PC-3 (cell line): ENCODE measurements at places on chromosomes 11 and 22. TPM values are rescaled to one million over a fixed set of nuclear protein-coding genes. Genes with fewer than 3 reads are reported as not detected.

GRCh38 chr22:33535937-33536875 lies 384.1 kb downstream of the LARGE1 start:
- H3K36me3 ChIP-seq: no peaks in the 10 kb centered on the region
- no peaks in the 10 kb centered on the region for H3K27me3 ChIP-seq
- H3K4me3 ChIP-seq: no peak overlapping the region
- no peaks in the 10 kb centered on the region for H3K4me1 ChIP-seq
- H3K27ac ChIP-seq: no peak overlapping the region

GRCh38 chr22:26170795-26171580 lies 1.7 kb downstream of the SEZ6L start:
- H3K27ac ChIP-seq: no peak overlapping the region
- H3K4me3 ChIP-seq: no peak overlapping the region
- no peaks in the 10 kb centered on the region for H3K4me1 ChIP-seq
- H3K36me3 ChIP-seq: no peaks in the 10 kb centered on the region
- DNase-seq: no peak

GRCh38 chr11:33772300-33772699 lies 2.0 kb downstream of the FBXO3 start:
- peaks cover 47% of the 10 kb centered on the region for H3K4me1 ChIP-seq
- H3K27me3 ChIP-seq: no peaks in the 10 kb centered on the region
- peaks cover 12% of the 10 kb centered on the region for H3K36me3 ChIP-seq

DNA sequence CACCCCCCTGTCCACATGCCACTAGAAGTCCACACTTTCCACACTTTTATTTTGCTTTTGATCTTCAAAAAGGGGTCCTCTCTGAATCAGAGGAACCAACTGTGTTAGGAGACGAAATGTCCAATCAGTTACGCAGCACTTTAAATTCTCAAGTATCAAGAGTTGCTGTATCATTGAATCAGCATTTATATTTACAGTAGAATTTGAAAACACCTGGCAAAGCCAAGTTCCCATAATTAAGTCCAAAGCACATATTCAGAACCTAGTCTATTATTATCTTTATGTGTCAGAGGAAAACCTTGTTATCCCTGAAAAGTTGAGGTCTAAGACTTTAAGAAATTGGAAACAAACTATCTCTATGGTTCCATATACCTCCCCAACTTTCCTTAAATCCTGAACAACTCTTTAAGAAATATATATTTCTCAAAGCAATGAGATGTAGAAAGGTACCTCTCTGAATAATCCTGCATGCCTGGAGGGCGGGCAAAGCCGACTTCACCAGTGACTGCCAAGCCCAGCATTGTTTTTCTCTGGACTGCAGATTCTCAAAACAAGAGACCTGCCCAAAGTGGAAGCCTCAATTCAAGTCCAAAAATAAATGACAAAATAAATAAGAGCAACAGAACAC lies 75.9 kb upstream of the ARFGAP3 start:
- H3K27ac ChIP-seq: peak overlapping the region; percentile 94
- no peak overlapping the region for H3K4me3 ChIP-seq
- H3K27me3 ChIP-seq: no peaks in the 10 kb centered on the region
- H3K36me3 ChIP-seq: no peaks in the 10 kb centered on the region
- peaks cover 51% of the 10 kb centered on the region for H3K4me1 ChIP-seq

Gene TENM4
- 19.7 and 37.1 TPM in 2 replicates for total RNA-seq

Gene MYEOV
- total RNA-seq: 59.0 and 71.8 TPM in 2 replicates

DNA sequence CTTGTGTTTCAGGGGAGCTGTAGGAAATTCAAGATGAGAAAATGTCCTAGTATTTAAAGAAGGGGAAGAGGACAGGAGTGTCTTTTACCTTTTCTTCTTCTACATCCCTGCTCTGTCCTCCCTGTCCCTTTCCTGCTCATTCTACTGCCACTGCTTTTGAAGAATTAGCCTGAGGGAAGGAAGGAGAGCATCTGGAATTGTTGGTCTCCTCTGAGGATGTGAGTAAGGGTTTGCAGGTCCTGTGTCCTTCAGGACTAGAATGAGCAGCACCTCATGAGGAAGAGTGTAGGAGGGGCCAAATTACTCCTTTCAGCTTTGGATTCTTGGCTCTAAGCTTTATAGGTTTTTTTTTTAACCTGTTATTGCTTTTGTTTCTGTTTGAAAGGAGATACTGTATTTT lies 24.2 kb downstream of the SNU13 start:
- H3K27ac ChIP-seq: no peak overlapping the region
- peaks cover 31% of the 10 kb centered on the region; the same call in 1 of the 2 replicates for H3K36me3 ChIP-seq
- peak; percentile 5 for DNase-seq
- H3K4me1 ChIP-seq: peaks cover 17% of the 10 kb centered on the region
- no peak overlapping the region for H3K4me3 ChIP-seq
- no peaks in the 10 kb centered on the region for H3K27me3 ChIP-seq

- no peak overlapping the region for H3K4me3 ChIP-seq
- H3K27me3 ChIP-seq: peaks cover 8% of the 10 kb centered on the region; the same call in 1 of the 2 replicates
- H3K4me1 ChIP-seq: no peaks in the 10 kb centered on the region
- DNase-seq: no peak
Observed at GRCh38 chr11:113075586-113076095, 114.4 kb downstream of the NCAM1 start.

DNA sequence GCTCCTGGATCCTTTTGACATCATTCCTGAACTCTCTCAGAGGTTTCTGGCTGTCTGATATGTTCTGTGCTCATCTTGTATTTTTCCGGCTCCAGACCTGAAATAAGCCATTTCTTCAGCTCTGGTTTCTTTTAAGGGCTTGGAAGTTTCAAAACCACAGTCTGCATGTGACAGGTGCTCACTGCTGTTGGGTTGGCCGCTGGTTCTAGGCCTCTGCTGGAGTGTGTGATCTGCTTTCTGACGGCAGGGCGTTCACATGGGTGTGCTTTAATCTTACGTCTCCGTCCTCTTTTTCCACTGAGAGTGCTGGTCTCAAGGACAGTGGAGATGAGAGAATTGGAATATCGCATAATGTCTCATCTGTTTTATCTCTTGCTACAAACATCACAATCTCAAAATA lies 10.3 kb downstream of the ZBED4 start:
- H3K27ac ChIP-seq: no peak overlapping the region
- DNase-seq: no peak
- H3K27me3 ChIP-seq: no peaks in the 10 kb centered on the region

Gene OR4S1
- total RNA-seq: not detected in 2 replicates

DNA sequence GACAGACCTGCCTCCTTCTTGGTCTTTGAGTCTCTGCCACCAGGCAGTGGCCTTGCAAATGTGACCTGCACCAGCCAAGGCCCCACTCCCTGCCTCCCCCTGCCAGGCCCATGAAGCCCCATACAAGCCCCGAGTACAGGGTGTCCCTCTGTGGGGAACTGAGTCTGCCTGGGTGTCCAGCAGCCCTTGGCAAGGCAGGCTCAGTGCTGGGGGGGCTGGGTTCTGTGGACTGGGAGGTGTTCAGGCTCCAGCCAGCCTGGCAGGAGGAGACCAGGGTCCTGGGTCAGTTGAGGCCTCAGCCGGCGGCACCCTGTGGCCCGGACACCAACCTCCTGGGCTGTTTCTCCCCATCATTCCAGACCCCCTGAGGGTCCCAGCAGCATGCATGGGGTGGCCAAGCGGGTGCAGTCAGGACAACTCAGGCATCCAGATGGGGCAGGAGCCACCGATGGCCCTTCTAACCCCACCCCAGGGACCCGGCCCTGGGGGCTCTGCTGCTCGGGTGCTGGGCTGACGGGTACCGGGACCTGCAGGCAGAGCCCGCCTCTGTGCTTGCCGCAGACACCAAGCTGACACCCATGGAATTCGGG lies 5.7 kb downstream of the MUC5AC start:
- no peak overlapping the region for H3K4me3 ChIP-seq
- no peaks in the 10 kb centered on the region for H3K4me1 ChIP-seq
- H3K27ac ChIP-seq: no peak overlapping the region
- no peaks in the 10 kb centered on the region for H3K27me3 ChIP-seq
- DNase-seq: no peak

Gene CDKN1C
- total RNA-seq: 12.0 and 12.9 TPM in 2 replicates

Gene MS4A4A
- not detected in 2 replicates for total RNA-seq

Gene H19
- total RNA-seq: not detected in 2 replicates

GRCh38 chr11:91194546-91194945 lies 971.7 kb upstream of the CHORDC1 start:
- H3K4me3 ChIP-seq: no peak overlapping the region
- H3K27ac ChIP-seq: no peak overlapping the region
- no peaks in the 10 kb centered on the region for H3K36me3 ChIP-seq
- H3K27me3 ChIP-seq: no peaks in the 10 kb centered on the region

Gene OR51E1
- total RNA-seq: not detected in 2 replicates

GRCh38 chr11:72075109-72075508 lies 5.2 kb downstream of the NUMA1 start:
- H3K36me3 ChIP-seq: no peaks in the 10 kb centered on the region; the same call in 1 of the 2 replicates
- no peaks in the 10 kb centered on the region for H3K27me3 ChIP-seq
- no peak for DNase-seq
- H3K4me3 ChIP-seq: no peak overlapping the region
- no peak overlapping the region for H3K27ac ChIP-seq

GRCh38 chr11:94768602-94769541 lies 716 bp downstream of the AMOTL1 start:
- peak overlapping the region; percentile 94 for H3K4me3 ChIP-seq
- no peaks in the 10 kb centered on the region for H3K36me3 ChIP-seq
- H3K27ac ChIP-seq: peak overlapping the region; percentile 61

GRCh38 chr11:58928691-58929090 lies 10.6 kb upstream of the GLYATL1 start:
- DNase-seq: no peak
- H3K36me3 ChIP-seq: no peaks in the 10 kb centered on the region

- DNase-seq: peak; percentile 85
- no peaks in the 10 kb centered on the region for H3K27me3 ChIP-seq
- no peak overlapping the region for H3K4me3 ChIP-seq
- H3K36me3 ChIP-seq: 0 out of 2 replicates have a peak, but pooled peaks cover 5% of the 10 kb centered on the region
- no peak overlapping the region for H3K27ac ChIP-seq
- H3K4me1 ChIP-seq: peaks cover 12% of the 10 kb centered on the region; the same call in 1 of the 2 replicates
Observed at GRCh38 chr11:70755410-70756158, 357.3 kb downstream of the CTTN start.

DNA sequence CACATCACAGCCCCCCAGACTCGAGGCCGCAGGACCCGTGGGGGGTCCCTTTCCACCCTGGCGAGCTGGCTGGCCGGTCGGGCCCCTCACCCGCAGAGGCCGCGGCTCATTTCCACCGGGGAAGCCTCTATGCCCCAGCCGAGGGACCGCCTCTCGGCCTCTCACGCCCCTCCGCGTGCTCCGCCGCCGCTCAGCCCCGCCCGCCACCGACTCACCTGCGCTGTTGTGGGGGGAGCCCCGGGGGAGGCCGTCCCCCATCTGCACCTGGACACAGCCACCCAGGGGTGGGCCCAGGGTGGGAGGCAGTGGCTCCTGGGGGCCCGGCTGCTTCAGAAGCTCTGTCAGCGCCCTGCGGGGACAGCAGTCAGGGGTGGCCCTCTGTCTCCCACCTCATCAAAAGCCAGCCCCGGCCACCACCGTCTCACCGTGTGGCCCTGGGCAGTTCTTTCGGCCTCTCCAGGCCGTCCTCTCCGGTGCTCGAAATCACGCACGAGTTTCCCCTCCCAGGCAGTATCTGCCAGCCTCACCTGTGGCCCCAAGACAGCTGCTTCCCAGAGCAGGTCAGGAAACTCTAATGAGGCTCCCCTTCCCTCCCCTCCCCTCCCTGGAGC lies 3.8 kb downstream of the SHISA8 start:
- H3K27ac ChIP-seq: no peak overlapping the region
- no peaks in the 10 kb centered on the region for H3K36me3 ChIP-seq
- H3K4me3 ChIP-seq: peak overlapping the region; percentile 47; the same call in 1 of the 2 replicates
- no peaks in the 10 kb centered on the region for H3K4me1 ChIP-seq
- H3K27me3 ChIP-seq: 0 out of 2 replicates have a peak, but pooled peaks cover 6% of the 10 kb centered on the region

DNA sequence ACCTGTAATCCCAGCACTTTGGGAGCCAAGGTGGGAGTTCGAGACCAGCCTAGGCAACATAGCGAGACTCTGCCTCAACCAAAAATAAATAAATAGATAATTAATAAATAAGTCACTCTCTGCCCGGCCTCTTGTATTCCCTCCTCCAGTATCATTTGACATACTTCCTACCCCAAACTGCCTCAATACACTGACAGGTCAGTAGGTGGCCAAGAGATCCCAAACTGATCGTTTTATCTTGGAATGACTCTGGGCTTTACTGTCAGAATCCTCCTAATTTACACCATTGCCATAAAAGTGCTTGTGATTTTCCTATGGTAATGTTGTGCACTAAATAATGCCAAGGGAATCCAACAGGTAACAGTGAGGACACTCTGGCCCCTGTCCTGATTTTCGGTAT lies 94.2 kb downstream of the PDHX start:
- DNase-seq: no peak
- H3K4me3 ChIP-seq: no peak overlapping the region
- H3K27ac ChIP-seq: peak overlapping the region; percentile 95
- H3K27me3 ChIP-seq: no peaks in the 10 kb centered on the region
